ENCODE measurements at places on chromosomes 13 and 19.

DNA sequence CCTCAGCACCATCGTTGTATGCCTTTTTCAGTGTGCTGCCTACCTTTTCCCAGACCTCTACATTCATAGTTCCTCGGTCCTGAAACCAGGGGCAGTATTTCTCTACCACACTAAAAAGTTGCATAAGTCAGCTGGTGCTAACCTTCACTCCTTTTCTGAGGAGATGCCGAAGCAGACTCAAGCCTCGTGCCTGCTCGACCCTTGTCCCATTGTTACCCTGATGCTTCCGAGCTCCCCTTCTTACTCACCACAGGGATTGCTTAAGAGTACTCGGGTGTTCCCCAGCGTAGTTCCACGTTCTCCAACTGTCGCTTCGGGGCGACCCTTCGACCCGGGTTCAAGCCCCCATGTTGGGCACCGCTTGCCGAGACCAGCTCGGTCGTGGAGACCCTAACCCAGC is 19.0 kb upstream of the IL17D start:
- no peak for DNase-seq

DNA sequence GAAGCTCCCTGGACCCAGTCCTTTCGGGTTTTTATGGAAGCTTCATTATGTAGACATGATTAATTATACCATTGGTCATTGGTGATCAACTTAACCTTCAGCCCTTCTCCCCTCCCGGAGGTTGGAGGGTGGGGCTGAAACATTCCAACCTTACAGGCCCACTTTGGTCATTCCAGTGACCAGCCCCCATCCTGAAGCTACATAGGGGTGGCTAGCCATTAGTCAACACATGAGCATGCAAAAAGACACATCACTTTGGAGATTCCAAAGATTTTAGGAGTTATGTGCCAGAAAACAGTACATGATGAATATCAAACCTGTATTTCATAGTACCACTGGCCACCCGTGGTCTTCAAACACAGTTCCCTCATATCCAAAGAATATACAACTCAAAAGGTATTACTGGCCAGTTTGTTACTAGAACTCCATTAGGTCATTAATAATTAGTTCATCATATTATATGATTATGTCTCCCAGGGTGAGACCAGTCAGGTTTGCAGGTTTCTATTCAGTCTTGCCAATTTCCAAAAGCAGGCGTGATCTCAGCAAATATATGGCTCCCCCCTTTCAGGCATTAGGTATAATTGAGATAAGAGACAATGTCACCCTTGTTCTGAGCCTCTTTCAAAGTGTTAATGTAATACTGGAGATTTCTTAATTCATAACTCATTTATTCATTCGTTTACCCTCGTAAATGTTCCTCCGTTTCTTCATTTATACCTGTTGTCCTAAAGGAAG is 11.1 kb downstream of the PPP5C start:
- DNase-seq: no peak

DNA sequence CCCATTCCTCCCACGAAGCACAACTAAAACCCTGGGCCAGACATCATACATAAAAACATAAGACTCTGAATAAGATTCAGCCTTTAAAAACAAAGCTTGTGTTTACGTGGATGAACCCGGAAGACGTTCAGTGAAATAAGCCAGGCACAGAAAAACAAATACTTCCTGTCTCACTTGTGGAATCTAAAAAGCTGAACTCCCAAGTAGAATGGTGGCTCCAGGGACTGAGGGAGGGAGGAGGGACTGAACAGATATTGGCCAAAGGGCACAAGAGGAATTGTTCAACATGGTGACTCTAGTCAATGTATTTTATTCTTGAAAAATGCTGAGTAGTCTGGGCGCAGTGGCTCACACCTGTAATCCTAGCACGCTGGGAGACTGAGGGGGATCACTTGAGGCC is 35.7 kb upstream of the TPM4 start:
- DNase-seq: no peak

- DNase-seq: no peak
Observed at GRCh38 chr13:59345311-59345710, 818.4 kb downstream of the DIAPH3 start.

- no peak for DNase-seq
Observed at GRCh38 chr13:113929628-113930615, 44.0 kb downstream of the C13orf46 start.

- no peak for DNase-seq
Observed at GRCh38 chr13:20344836-20345490, 112.8 kb upstream of the GJB6 start.

Data from H54 (cell line).